ENCODE measurements at places on chromosomes 5 and 9.
A peak's percentile ranks its signal among the peaks of the same experiment; 100 is the strongest.

- DNase-seq: no peak
Measured at GRCh38 chr5:77773734-77774280, 2.3 kb downstream of the TBCA start.

DNA sequence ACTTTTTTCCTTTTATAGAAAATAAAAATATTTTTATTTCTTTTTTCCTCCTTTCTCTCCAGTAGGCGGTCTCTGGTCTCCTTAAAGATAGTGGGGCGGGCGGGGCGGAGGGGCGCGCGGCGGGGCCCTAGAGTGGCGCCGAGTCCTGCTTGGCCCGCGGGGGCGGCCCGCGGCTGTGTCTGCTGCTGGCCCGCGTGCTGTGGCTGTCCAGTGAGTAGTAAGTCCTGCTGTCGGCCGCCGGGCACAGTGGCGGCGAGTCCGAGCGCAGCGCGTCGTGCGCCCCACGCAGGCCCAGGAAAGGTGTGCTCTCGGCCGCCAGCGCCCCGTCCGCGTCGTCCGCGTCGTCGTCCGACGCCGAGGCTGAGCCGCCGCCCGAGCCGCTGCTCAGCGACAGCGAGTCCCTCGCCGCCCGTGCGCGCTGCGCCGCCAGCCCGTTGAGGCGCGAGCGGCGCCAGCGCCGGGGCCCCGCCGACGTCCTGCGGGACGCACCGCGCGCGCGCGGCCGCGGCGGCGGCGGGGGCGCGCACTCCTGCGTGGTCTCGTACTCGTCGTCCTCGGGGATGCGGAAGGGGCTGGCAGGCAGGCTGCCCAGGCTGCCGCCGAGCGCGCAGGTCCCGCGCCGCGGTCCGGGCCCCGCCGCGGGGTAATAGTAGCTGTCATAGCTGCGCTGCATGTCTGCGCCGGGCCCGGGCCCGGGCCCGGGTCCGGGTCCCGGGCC lies 52.3 kb downstream of the PSD2 start:
- DNase-seq: peak; percentile 37

GRCh38 chr5:72032788-72033187 lies 74.5 kb upstream of the MAP1B start:
- no peak for DNase-seq

- no peak for DNase-seq
Measured at GRCh38 chr5:158155811-158156505, 297.0 kb upstream of the CLINT1 start.

GRCh38 chr5:10469253-10470050 lies 27.8 kb downstream of the ROPN1L start:
- no peak for DNase-seq

DNA sequence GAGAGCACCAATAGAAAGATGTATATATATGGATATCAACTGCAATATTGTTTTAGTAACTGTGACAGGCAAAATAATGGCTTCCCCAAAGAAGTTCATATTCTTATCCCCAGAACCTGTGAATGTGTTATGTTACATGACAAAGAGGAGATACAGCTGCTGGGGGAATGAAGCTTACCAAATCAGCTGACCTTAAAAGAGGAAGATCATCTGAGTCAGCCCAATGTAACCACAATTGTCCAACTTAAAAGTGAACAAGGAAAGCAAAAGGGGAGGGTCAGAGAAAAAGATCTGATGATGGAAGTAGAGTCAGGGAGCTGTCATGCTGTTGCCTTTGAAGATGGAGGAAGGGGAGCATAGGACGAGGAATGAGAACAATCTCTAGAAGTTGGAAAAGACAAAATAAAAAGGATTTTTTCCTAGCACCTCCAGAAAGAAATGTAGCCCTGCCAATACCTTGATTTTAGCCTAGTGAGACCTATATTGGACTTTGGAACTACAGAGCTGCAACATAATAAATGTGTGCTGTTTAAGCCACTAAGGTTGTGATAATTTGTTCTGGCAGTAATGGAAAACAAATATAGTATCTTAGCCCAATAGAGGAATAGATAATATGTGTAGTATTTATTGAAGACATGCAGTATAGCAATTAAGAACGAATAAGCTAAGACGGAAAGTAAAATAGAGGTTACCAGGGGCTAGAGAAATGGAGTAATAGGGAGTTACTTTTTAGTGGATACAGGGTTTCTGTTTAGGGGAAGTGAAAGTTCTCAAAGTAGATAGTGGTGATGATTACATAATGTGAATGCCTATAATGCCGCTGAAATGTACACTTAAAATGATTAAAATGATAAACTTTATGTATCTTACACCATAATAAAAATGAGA lies 115.9 kb downstream of the PIK3R1 start:
- DNase-seq: no peak

DNA sequence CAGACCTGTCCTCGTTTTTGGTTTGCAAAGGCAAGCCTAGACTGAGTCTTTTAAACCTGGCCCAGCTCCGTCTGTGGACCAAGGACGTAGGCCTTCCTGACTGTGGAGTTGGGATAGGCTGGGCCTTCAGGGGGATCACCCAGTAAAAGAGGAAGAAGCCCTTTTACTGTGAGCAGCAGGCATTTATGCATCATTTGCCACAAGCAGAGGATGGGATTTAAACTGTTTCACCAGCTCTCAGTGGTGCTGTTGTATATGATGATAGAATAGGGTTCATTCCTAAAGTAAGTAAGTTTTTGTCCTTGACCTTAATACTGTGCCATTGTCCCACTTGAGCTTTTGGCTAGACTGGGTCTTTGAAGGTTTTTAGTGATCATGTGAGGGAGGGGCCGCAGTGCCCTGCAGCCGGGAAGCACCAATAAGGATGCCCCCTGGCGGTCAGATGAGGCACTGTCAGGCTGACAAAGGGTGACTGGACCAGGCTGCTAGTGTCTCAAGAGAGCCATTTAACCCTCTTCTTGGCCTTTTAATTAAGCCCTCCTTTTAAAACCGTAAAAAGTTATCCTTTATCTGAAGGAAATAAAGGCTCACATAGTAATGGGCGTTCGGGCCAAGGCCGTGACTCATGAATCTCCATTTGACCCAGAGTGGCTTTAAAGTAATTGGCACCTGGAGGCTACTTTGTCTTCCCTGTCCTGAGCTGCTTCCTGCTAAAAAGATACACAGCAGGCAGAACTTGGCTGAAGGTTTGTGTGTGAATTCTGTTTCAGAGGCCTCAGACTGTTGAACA lies 74.0 kb downstream of the UBAP1 start:
- DNase-seq: peak; percentile 65

All from RPMI8226 (cell line).